ENCODE measurements at places on chromosomes 7 and 10. TPM values are rescaled to one million over a fixed set of nuclear protein-coding genes. Genes with fewer than 3 reads are reported as not detected.

- DNase-seq = no peak
These were observed 83.6 kb upstream of the MPP7 start for GRCh38 chr10:28386503-28386868.

Gene LOXL4
- total RNA-seq = 17.7 TPM

DNA sequence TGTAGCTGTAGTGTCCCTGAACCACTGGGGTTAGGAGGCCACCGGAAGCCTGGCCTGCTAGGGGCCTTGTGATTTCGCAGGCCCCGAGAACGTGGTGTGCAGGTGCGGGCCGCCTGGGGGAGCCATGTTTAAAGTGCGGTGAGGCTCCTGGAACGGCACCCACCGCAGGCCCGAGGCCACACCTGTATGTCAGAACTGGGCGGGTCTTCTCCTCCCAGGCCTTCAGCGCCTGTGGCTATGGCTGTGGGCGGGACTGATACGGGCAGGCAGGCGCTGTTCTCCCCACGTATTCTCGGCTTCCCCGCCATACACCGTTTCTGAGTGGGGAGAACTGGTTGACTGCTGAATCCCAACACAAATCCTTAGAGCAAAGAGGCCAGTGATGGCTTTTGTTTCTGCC lies 74.8 kb downstream of the DNAJB6 start:
- no peak for DNase-seq

DNA sequence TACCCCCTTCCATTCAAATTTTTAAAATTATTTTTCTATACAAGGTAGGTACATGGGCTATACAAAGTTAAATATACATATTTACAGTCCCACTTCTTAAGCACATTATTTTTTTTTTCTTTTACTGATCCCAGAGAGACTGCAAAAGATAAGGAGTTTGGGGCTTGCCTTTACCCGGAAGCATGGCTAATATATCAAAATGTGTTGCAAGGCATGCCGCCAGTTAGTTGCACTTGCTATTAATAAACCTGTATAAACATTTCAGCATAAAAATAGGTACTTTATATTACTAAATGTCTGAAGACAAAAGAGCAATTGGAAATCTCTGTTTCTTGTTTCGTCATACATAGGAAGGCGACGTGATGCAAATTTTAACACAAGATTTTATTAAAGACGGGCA lies 21.5 kb upstream of the PDLIM1 start:
- no peak for DNase-seq

- DNase-seq = no peak
These were observed 56.3 kb upstream of the ZPBP start for GRCh38 chr7:50149369-50149768.

Gene EGR2
- total RNA-seq = 0.82 TPM

DNA sequence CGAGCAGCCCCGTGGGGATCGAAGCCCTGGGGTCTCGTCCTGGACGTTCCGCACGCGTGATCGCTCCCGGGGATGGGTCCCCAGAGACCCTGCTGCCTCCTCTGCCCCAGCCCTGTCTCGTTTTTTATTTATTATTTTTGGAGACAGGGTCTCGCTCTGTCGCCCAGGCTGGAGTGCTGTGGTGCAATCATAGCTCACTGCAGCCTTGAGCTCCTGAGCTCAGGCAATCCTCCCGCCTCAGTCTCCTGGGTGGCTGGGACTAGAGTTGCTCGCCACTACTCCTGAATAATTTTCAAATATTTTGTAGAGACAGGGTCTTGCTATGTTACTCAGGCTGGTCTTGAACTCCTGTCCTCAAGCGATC lies 319 bp upstream of the STX1A start:
- DNase-seq = no peak

Gene AKR1D1
- not detected for total RNA-seq
